ENCODE measurements at places on chromosomes 5 and 9.

DNA sequence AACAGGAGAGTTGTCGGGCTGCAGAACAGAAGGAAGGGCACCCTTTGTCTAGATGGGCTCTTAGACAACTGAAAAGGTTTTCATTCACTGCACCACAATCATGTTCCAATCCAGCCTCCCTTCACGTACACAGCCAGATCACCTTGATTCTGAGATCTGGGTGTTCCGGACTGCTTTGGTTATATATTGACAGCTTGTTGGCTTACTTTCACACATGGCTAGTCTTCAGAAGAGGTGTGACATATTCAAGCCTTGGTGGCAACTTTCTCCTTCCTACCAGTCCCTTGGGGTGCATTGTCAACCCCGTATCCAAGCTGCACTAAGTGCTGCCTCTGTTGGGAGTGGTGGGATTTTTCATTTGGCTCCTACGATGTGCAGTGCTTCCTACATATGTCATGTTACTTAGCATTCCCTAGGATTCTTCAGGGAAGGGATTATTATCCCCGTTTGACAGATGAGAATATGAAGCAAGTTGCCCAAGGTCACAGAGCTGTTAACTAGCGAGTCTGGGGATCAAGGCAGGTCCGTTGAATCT, 100.6 kb downstream of the LIFR start:
- DNase-seq = no peak

DNA sequence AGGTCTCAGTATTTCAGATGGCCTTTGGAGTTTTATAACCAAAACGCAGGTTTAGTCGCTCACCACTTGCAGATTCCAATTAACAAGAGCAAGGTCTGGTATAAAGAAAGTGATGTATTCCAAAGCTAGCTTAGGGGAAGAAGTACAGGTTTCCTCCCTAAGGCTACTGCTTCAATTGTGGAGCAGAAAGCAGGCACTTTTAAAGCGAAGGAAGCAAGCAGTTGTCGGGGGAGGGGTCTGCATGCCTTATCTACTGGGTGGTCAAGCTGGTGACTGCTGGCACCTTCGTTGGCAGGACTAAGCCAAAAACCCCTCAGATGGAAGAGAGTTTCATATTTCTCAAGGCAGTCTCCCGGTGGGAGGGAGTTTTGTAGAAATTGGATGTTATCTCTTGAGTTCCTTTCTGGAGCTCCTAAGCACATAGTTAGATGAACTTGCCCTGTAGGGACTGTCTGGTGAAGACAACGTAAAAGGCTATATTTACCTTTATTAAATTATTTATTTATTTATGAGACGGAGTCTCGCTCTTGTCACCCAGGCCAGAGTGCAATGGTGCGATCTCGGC, 1.6 kb upstream of the TMEM245 start:
- no peak for DNase-seq

GRCh38 chr5:53364061-53364460, 116.4 kb upstream of the FST start:
- DNase-seq = no peak

- DNase-seq = no peak
Observed at GRCh38 chr9:20376731-20377375, 245.4 kb downstream of the MLLT3 start.

- no peak for DNase-seq
Observed at GRCh38 chr5:95808686-95809413, 13.7 kb downstream of the GLRX start.
